ENCODE measurements at places on chromosomes 2 and 18.
A peak's percentile ranks its signal among the peaks of the same experiment; 100 is the strongest.

DNA sequence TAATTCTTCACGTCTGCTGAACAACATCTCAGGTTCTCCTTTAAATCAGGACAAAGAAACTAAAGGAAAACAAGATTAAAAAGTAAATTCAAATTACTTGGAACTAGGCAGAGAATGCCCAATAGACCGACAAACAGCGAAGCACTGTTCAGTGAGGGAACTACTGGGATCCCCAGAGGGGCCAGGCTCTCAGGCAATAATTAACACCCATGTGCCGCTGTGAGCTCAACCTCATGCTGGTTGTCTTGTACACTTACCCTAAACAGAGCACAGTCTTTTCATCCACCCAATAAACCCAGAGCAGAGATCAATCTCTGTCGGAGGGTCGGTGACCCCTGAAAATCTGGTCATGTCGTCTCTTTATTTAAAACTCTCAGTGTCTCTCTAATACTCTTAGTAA, 229.9 kb upstream of the CRIM1 start:
- no peak for DNase-seq

DNA sequence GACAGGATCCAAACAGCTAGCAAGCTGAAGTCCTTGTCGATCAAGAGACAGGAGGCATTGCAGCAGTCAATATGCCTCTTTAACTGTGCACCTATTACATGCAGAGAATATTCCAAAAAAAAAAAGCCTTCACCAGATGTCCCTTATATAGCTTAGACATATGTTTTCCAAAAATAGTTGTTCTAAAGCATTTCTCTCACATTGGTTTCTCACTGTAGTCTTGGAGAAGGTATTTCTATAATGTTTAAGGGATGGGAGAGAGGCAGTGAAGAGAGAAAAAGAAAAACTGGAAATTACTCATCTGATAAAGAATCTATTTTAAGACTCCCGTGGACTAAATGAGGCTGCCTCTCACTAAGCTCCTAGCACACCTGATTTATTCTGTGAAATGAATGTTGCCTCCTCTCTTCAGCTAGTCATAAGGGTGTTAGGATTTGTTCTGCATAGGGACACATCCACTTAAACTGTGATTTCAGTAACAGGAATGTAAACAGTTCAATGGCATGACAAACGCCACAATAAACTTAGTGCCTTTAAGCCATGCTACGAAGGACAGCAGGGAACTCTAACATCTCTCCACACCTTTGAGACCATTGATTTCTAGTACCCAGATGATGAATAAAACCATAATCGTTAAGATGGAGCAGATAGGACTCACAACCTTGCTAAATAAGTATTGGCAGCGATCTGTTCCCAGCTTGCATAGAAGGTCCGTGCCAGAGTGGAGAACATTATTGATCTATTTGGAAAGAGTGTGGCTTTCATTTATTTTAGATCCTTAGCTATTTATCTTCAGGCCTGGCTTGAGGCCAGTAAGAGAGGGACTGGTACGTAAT, 98.6 kb upstream of the NCK2 start:
- DNase-seq: no peak

GRCh38 chr2:235347691-235348090, 146.2 kb upstream of the AGAP1 start:
- DNase-seq: peak; percentile 87

DNA sequence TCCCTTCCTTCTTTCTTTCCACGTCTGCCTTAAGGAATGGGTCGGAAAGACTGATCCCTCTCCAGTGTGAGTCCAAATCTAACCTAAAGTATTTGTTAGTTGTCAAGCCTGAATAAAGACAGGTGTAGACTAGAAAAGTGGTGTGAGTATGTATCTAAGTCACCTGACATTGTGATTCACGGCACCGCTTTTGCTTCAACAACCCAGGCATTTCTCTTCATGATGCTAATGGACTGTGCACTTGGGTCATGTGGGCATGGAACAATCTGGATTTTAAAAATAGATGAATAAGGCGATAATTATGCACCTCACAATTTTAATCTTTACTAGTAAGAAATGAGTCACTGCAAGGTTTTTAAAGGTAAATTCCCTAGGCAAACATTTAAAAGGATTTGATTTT, 107.5 kb downstream of the LIPG start:
- no peak for DNase-seq

DNA sequence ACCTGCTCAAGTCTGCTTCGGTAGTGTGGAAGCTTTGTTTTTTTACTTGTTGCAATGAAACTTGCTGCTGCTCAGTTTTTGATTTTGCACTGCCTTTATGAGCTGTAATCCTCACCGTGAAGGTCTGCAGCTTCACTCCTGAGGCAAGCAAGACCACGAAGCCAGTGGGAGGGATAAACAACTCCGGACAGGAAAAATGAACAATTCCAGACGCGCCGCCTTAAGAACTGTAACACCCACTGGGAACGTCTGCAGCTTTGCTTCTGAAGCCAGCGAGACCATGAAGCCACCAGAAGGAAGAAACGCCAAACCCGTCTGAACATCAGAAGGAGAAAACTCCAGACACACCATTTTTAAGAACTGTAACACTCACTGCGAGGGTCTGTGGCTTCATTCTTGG, 245.7 kb upstream of the REG3G start:
- DNase-seq: no peak

GRCh38 chr2:226855787-226856186, 19.9 kb downstream of the RHBDD1 start:
- DNase-seq: no peak

- no peak for DNase-seq
Observed at GRCh38 chr2:127330753-127331152, 36.8 kb upstream of the ERCC3 start.

DNA sequence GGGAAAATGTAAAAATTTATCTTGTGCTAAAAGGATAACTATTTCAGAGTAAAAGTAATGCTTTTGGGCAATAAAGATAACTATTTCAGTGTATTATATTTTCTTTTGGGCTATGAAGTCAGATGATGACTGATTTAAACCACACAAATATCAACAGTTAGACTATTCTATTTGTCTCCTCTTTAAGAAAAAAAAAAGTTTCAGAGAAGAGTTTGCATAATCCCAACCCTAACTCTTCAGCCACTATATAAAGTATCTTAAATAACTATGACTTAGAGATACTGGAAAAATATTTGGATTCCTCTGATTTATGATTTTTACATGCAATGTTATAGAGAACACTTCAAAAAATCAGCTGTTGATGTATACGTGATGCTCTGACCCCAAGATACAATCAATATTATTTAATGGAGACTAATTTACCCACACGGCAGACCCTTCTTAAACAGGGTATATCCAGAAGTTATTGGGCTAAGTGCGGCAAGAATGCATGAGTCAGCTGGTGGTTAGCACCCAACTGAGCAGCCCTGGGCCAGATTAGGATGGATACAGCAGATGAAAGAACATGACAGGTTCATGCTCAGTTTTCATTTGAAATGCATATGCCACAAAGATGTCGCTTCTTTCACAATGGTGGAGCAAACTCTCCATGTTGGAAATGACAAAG, 279.0 kb downstream of the AFF3 start:
- DNase-seq: peak; percentile 86

DNA sequence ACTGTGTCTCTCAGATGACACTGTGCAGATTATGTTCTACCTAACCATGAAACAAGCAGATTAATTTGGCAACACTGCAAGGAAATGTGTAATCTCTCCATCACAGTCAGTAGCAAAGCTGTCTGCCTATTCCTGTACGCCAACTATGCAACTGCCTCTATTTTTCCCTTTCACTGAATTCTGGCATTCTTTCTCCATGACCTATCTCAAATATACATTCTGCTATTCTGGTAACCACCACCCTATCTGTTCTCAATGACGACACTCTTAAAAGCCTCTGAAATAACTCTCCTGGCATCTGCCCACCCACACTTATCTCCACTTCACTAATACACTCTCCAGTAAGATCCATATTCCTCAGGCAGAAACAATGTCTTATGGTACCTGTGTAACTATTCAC, 78.7 kb downstream of the ABCA12 start:
- peak; percentile 7 for DNase-seq

- no peak for DNase-seq
Observed at GRCh38 chr2:133651861-133652260, 83.6 kb upstream of the NCKAP5 start.

- no peak for DNase-seq
Observed at GRCh38 chr2:11761259-11761658, 14.8 kb downstream of the LPIN1 start.

DNA sequence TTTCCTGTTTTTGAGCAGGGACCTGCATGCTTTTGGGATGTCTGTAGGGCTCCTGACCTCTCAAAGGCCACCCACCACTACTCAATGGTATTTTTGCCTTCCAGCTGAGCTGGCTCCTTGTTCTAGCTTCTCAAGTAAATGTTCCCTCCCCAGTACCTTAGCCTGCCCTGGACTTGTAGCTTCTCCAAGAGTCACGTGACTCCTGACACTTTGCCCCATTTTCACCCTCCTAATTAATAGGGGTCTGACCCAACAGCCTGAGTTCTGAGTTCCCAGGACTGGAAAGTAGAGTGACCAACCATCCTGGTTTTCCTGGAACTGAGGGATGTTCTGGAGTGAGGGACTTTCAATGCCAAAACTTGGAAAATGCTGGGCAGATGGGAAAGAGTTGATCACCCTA, 4.0 kb downstream of the LBX2 start:
- no peak for DNase-seq

GRCh38 chr2:66233981-66234380, 200.9 kb upstream of the MEIS1 start:
- DNase-seq: no peak

DNA sequence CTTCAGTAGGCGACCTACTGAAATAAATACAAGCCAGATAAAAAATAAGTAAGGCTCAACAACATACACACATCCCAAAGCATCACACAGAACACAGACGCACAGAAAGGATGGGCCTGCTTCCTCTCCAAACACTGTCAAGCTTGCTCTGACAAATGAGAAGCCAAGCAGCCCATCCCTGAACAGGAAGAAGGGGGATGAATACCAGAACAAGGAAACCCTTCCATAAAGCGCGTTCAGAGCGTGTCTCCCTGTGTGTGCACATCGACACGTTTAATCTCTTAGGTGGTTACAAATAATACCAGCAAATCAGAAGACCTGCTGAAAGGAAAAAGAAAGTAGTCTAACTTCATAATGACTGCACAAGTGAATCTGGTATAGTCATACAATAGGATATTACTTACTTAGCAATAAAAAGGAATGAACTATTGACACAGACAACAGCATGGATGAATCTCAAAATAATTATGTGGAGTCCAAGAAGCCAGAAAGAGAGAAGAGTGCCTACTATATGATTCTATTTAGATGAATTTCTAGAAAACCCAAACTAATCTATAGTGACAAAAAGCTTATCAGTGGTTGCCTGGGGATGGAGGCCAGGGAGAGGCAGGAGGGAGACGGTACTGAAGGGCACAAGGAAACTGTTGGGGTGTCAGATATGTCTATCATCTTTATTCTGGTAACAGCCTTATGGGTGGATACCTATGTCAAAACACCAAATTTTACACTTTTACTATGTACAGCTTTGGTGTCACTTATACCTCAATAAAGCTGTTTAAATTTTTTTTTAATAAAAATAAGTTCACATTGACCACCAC, 26.8 kb downstream of the MBOAT2 start:
- DNase-seq: peak; percentile 30

GRCh38 chr2:40268566-40268965, 183.3 kb downstream of the SLC8A1 start:
- DNase-seq: no peak

DNA sequence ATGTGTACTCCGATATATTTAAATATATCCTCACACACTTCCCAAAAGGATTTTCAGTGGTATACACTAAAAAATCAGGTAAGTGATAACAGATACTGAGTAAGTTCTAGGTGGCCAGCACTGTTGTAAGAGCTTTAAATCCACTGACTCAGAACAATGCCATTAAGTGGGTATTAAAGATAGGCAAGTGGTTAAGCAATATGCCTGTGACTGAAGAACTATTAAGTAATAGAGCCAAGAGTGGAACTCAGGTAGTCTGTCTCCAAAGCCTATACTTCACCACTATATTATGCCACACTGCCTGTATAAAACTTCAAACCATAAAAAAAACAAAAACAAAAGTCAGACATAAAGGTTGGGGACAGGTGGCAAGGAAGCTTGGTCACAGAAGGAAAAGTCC, 37.2 kb downstream of the THUMPD2 start:
- DNase-seq: no peak

DNA sequence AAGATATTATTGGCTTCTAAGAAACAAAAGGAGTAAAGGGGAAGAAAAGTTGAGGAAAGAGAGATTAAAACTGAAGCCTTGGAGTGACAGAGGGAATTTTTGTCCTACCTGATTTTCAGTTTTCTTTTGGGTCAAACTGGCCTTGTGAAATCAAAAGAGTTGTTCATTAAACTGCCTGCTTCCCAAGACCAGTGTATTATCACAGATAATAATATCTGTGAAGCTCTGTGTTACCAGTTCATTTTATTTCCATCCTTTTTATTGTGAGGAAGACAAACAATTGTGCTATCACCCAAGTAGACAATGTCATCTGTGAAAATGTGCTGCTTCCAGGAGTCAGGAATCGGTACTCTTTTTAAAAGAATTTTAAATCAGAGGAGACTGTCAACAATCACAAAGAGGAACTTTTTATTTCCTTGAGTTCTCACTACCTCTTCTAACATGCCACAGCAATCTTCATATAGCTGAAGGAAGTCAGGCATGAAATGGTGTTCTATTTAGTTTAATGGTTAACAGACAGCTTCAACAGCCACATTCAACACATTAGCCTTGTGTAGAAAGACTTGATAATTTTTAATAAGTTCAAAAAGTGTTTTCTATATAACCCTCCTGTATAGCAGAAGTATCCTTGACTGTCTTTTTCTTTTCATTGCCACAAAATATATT, 554.8 kb downstream of the PIK3C3 start:
- no peak for DNase-seq

GRCh38 chr2:109615637-109616144, 1.5 kb downstream of the SOWAHC start:
- DNase-seq: no peak

All from fibroblast of skin of scalp (primary cell).